Stimulated activated CD8-positive, alpha-beta memory T cell treated with anti-CD3 and anti-CD28 coated beads, Interleukin-12 subunit alpha, Interleukin-12 subunit beta, amount 100 ng/mL, for 1 hour (primary cell): ENCODE measurements at places on chromosomes 1 and 21.

- no peak for DNase-seq
These were observed 111.8 kb upstream of the GRIK3 start for GRCh38 chr1:37146071-37146470.

GRCh38 chr1:167676205-167676915 lies 45.4 kb upstream of the MPZL1 start:
- DNase-seq, result no peak

- no peak for DNase-seq
These were observed 2.8 kb downstream of the RAB4A start for GRCh38 chr1:229273507-229274232.

GRCh38 chr1:239755107-239755912 lies 336.4 kb upstream of the FMN2 start:
- DNase-seq, result no peak

- DNase-seq, result no peak
These were observed 182.5 kb upstream of the JUN start for GRCh38 chr1:58966103-58966916.

DNA sequence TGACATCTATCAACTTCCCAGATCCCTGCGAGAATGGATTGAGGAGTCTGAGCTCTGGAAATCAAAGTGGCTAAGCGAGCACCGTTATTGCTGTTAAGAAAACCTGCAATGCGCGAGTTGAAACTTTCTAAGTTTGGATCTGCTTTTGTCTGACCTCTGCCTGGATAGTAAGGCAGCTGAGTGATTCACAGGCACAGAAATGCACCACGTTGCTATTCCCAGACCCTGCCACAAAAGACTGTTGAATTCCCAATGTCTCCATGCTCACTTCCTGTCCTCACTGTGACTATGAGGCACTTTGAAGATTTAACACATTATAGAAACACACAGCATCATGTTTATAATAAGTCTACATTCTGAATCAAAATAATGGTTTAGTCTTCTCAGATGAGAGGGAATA lies 27.1 kb upstream of the CNIH3 start:
- no peak for DNase-seq

DNA sequence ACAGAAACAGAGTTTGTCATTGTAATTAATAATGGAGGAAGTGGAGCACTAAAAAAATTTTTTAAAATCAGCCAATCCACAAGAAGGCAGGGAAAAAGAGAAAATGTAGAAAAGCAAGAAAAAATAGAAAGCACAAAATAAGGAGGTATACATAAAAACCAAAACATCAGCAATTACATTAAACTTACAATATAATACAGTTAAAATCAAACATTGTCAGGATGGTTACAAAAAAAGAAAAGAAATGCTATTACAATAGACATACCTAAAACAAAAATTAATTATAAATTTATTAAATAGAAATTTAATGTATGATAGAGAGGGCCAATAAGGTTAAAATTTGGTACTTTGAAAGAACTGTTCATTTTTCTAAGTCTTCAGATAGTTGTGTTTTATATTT lies 38.7 kb downstream of the PRSS38 start:
- DNase-seq, result no peak

GRCh38 chr1:178323067-178323466 lies 173.7 kb downstream of the CLEC20A start:
- no peak for DNase-seq
